NCI-H1092 treated with DMSO at 0.1 percent for 48 hours (cell line): ENCODE measurements at places on chromosomes 7 and 10.
A peak's percentile ranks its signal among the peaks of the same experiment; 100 is the strongest.

DNA sequence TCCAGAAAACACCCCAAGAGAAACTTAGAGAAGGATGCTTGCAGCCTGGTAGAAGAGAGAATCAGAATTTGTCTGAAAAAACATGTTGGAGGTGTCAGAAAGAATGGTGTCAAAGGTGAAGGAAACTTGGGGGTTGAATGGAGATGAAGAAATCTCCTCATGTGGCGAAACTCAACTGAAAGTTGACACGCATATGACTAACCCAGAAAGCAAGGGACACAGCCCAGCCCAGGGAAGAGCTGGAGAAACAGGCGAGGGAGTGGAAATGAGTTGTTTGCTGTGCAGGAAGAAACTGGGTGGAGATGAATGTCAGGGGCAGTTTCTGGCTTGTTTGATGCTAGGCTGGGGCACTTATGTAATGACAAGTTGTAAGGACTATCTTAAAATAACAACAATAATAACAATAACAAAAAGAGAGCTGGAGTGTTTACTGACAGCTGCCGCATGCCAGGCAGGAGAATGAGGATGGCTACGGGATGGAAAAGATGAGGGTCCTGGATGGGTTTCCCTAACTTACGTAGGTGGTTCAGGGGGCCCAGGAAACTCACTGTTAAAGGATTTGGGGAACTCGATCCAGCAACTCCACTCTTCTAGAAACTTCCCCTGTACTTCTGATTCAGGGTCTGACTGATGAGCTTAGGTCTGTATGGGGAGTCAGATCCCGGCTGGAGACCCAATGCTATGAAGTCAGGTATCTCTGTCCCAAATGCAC, 57.4 kb downstream of the MAP3K8 start:
- DNase-seq, result no peak

GRCh38 chr7:102918845-102919244, 6.0 kb downstream of the LRRC17 start:
- no peak for DNase-seq

- DNase-seq, result no peak
Observed at GRCh38 chr7:53119514-53119941, 84.1 kb downstream of the POM121L12 start.

GRCh38 chr7:66666313-66666952, 37.8 kb downstream of the KCTD7 start:
- no peak for DNase-seq

- DNase-seq, result no peak
Observed at GRCh38 chr7:142752376-142753225, 3.3 kb downstream of the PRSS1 start.

- DNase-seq, result no peak
Observed at GRCh38 chr10:72309290-72310240, 35.8 kb downstream of the DDIT4 start.

DNA sequence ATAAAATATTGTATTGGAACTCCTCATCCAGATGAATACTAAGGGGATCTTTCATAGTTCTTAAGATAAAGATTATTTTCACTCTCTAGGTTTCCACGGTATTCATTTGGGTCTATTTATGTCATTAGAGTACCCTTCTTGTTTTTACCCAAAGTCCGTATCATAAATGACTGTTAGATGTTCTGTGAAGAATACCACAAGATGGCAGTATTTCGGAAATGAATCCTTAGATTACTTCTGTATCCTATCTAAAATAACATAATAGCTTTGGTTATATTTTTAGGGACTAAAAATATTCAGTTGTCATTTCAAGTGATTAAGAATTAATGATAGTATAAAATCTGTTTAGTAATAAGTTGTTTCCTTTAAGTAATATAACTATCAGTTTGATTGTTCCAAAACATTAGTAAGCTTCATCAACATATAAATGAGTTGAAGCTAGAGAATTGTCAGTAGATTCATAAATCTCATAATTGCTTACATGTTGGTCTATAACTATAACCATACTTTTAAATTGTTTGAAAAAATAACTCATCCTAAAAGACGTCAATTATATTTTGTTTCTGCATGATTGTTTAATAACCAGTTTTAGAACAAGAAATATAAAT, 337.5 kb upstream of the KCND2 start:
- DNase-seq, result peak; percentile 66

GRCh38 chr7:112202816-112203215, 3.4 kb downstream of the DOCK4 start:
- peak; percentile 66 for DNase-seq

DNA sequence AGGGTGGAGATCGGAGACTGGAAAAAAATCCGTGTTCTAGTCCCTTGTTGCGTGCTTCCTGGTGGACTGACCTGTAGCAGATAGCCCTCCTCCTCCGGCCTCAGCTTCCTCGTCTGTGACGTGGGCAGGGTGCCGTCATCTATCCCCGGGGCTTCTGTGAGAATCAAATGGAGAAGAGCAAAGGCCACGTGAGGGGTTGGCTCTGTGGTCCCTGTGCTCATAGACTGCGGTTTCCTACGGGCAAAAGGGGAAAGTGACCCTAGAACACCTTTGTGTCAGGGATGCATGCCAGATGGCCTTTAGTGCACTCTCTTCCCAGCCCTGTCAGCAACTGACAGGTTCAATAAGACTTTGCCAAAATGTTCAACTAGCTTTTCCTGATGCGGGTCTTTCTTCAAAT, 33.7 kb downstream of the GRK5 start:
- no peak for DNase-seq

DNA sequence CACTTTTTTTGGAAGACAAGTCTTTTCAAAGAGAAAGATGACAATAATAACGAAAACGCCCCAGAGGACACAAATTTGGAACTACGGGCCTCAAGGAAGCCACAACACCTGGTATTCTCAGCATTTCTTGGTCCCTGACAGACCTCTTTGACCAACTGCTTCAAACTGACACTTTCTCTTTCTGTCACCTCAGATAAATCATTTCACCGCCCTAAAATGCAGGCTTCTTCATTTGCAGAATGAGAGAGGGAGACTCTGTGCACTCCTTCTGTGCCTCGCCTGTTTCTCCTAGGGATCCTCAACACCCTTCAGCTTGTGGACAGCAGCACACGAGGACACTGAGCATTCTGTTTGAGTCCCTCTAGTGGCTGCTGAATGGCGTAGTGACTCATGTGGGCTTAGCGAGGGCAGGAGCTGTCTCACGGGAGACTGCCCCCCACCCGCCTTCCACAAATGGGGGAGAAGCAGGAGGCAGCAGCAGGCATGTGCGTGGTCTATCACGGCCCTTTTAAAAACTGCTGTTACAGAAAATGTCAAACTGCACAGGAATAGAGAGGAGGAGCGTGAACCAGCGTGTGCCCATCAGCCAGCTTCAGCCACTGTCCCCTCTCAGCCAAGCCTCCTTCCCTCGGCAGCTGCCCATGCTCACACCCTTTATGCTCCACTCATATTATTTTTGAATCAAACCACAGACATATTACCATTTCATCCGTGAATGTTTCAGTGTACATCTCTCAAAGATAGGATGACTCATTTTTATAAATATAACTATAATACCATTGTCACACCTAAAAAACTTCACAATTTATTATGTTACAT, 41.4 kb downstream of the GSDME start:
- DNase-seq, result no peak

DNA sequence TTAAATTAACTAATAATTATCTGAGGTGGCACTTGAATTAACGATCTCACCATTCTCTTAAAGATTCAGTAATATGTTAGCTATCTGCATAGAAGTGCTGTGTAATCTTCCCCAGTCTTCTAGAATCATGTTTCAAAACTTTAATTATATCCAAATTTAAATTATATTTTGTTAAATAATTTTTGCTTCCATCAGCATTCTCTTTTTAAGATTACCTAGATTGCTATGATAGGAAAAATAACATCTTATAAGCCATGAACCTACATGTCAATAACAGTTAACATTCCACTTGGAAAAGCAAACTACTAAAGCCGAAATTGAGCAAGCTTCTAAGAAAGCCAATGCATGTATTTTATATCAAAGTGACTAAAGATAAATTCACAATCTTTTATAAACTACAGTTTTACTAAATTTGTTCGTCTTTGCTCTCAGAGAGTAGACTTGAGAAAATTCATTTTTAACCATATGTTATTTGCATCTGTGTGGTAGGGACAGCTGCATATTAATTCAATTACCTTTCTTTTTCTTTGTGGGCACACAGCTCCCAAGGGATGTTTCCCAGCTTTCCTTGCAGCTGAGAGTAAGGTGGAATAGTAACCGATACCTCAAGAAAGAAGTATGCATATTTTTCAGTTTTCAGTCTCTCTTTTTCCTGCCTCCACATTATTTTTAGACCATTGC, 105.4 kb upstream of the ABCB5 start:
- no peak for DNase-seq

- DNase-seq, result no peak
Observed at GRCh38 chr10:74871595-74872382, 45.4 kb downstream of the KAT6B start.

DNA sequence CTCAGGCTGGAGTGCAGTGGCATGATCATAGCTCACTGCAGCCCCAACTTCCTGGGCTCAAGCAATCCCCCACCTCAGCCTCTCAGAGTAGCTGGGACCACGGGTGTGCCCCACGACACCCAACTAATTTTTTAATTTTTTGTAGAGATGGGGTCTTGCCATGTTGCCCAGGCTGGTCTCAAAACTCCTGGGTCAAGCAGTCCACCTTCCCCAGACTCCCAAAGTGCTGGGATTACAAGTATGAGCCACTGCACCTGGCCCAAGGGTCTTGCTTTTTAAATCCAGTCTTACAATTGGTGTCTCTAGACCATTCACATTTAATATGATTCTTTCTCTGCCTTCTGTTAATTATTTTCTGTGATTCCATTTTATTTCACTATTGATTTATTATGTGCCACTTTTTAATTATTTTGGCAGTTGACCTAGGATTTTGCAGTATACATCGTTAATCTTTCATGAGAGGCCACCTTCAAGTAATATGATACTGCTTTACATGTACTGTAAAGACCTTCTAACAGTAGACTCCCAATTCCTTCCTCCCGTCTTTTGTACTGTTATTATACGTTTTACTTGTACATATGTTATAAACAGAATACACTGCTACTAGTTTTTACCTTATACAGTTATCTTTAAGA, 18.7 kb downstream of the MMP21 start:
- DNase-seq, result no peak

DNA sequence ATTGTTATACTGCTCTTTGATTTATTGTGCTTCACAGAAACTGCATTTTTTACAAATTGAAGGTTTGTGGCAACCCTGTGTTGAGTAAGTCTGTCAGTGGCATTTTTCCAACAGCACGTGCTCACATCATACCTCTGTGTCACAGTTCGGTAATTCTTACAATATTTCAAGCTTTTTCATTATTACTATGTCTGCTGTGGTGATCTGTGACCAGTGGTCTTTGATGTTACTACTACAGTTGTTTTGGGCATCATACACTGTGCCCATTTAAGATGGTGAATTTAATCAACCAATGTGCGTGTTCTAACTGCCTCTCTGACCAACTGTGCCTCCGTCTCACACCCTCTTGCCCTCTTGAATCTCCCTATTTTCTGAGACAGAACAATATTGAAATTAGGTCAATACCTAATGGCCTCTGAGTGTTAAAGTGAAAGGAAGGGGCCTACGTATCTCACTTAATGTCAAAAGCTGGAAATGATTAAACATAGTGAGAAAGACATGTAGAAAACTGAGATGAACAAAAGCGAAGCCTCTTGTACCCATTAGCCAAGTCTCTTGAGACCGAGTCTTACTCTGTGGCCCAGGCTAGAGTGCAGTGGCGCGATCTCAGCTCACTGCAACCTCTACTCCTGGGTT, 20.2 kb upstream of the ASL start:
- DNase-seq, result no peak

DNA sequence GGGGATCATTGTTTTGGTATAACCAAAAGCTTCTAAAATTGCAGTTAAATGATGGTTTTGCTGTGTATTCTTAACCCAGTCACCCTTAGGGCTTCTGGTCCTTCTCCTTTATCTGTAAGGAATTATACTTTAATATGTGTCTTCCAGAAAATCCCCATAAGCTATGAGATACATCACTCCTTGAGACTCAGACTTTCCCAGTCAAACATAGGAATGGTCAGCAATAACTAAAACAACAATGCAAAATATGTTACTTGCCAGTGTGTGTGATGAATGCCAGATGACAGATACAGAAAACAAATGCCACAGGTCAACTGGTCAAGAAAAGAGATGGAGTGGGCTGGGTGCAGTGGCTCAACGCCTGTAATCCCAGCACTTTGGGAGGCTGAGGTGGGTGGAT, 10.1 kb downstream of the ADD3 start:
- no peak for DNase-seq

DNA sequence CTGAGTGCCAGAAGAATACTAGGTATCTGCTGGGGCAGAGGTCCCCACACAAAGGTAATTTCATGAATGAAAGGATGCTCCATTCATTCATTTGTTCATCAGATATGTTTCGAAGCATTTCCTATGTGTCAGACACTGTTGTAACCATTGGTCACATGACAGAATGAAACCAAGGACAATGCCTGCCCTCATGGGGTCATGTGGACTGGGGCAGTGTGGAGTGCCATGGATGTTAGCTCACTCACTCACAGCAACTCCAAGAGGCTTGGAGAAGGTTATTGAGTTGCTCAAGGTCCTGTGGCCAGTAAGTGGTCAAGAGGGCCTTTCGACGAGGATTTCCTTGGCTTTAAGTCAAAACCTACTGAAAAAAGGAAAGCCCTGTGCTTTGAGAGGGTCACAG, 223.5 kb downstream of the ARHGAP12 start:
- no peak for DNase-seq

DNA sequence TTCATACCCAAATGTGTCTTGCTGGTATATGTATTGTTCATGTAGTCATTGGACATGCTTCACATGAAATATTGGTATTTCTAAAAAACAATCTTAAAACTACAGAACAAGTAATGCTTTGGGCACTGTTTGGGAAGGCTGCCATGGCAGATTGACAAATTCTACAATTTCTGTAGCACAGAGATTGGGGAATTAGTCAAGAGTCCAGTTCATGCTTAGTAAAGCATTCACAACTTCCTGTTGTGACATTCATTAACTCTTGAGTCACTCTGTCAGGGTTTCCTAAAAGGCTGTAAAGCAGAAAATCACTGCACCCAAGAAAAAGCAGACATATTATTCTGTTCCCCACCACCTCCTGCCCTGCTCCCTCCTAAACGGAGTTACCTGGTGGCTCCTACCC, 398.9 kb downstream of the PHTF2 start:
- no peak for DNase-seq

GRCh38 chr7:30848121-30848855, 63.4 kb upstream of the AQP1 start:
- DNase-seq, result no peak

- peak; percentile 36 for DNase-seq
Observed at GRCh38 chr7:116180302-116180701, 30.0 kb upstream of the TES start.

- DNase-seq, result peak; percentile 36
Observed at GRCh38 chr7:94250124-94250523, 144.6 kb upstream of the COL1A2 start.

DNA sequence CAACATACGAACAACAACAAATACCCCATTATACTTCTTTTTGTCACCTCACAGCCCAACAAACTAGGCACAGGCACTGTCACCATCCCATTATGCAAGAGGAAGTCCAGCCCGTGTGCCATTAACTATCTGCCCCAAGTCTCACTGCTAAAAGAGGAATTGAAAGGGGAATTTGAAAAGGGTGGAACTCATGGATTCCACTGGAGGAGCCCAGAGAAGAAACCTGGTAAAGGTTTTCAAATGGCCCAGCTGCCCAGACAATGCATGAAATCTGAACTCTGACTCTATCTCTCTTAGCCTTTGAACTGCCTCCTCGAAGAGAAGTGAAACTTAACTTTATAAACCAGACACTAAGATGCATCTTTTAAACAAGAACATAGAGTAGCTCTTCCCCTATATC, 130.0 kb downstream of the PLXNA4 start:
- DNase-seq, result no peak

GRCh38 chr7:89607792-89608191, 546.5 kb upstream of the STEAP1 start:
- no peak for DNase-seq

- no peak for DNase-seq
Observed at GRCh38 chr10:131678171-131678570, 222.6 kb upstream of the PPP2R2D start.
